Stimulated activated CD4-positive, alpha-beta T cell treated with anti-CD3 and anti-CD28 coated beads, Interleukin-15, amount 100 ng/mL, for 1 hour (primary cell): ENCODE measurements at places on chromosomes 4 and X.

DNA sequence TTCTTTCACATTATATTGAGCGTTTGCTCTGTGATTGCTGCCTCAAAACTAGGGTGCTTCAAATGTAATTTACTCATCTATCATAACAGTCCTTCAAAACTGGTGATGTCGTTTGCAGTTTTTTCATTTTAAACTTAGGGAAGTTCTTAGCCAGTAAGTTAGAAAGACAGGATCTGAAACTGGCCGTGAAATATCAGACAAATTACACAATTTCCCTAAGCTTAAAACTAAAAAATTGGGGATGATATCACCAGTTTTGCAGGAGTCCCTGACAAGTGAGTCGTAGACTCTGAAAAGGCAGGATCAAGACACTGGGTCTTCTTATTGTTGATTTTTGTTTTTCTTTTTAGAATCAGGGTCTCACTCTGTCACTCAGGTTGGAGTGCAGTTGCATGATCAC lies 44.8 kb downstream of the MOB1B start:
- no peak for DNase-seq

DNA sequence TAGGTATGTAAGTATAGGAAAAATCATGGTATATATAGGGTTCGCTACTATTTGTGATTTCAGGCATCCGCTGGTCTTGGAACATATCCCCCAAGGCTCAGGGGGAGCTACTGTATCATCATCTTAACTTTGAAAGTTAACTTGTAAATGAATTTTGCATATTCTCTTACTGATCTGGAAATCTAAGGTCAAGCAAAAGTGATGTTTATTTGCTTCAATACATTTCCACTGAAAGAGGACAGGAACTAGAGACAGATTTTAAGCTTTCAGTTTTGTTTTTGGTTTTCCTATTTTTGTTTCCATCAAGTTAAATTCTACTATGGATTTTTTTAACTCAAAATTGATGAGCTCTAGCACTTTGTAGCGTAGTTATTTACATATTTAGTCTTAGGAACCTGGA lies 56.2 kb downstream of the NAF1 start:
- no peak for DNase-seq

- DNase-seq: peak; percentile 96
Measured at GRCh38 chr4:1712216-1713002, at the start of gene SLBP. Gene SLBP, minus strand, starts transcription at chr4:1712319. Its CDS starts 131 bp downstream, at chr4:1712188.

- DNase-seq: no peak
Measured at GRCh38 chrX:124212622-124213021, 119.8 kb upstream of the TEX13D start.

DNA sequence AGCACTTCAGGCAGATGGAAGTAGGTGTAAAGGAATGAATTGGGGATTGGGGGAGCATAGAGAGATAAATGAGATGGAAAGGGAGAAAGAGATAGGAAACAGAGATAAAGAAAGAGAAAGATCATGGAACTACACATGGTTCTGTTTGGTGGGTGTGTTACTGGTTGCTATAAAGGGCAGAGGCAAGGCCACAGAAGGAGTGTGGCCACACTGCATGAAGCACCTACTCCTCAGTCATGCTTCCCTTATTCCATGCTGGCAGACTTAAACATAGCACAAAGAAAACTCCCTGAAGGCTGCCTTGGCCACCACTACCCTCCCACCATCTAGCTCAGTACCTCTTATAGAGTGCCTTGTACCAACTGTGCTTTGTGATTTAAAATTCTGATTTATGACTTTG lies 56.9 kb downstream of the OPHN1 start:
- DNase-seq: no peak

DNA sequence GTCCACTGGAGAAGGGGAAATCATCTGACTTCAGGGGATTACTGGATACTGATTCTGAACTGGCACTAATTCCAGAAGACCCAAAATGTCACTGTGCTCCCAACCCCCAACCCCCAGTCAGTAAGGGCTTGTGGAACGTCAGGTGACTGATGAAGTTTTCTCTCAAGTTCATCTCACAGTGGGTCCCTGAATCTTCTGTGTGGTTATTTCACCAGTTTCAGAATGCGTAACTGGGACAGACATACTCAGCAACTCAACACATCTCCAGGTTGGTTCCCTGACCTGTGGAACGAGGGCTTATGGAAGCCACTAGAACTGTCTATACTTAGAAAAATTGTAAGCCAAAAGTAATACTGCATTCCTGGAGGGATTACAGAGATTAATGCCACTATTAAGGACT lies 45.3 kb downstream of the DDX60L start:
- DNase-seq: no peak

GRCh38 chr4:4662230-4662629 lies 120.4 kb upstream of the STX18 start:
- no peak for DNase-seq

DNA sequence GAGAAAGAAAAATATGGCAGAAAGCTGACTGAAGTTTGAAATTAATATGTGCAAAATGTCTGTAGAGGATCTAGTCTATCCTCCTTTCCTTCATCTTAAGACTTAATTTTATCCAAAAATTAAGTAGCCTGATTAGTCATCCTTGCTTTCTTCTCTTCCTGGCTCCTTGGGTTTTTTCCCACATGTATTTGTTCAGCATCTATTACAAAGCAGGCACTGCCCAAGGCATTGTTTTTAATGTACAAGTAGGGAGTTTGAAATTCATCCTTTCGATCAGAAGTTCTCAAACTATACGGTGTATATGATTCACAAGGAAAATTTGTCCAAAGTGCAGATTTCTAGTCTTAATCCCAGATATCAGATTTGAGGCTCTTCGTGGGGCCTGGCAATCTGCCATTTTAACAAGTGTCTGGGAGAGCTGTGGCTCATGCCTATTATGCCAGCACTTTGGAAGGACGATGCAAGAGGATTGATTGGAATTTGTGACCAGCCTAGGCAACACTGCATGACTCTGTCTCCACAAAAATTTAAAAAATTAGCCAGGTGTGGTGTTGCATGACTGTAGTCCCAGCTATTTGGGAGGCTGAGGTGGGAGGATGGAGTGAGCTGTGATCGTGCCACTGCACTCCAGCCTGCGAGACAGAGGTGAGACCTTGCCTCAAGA lies 19.4 kb upstream of the YTHDC1 start:
- DNase-seq: no peak

GRCh38 chr4:31234901-31235300 lies 514.7 kb downstream of the PCDH7 start:
- DNase-seq: no peak

DNA sequence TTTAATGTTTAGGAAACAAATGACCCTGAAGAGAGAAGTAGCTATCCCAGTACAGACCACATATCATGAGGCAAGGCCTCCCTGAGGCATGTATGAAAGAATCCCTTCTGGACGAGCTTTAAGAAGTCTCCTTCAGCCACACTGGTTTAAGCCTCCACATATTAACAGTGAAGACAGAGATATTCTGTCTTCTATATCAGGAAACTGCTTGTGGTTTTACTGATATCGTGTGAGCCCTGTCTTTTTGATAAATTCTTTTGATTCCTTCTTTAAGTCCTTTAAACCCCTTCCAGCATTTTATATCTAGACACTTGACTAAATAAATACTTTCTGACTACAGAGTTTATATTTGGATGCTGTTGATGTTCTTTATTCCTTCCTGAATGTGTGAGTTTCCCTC lies 45.9 kb upstream of the GPC4 start:
- no peak for DNase-seq

DNA sequence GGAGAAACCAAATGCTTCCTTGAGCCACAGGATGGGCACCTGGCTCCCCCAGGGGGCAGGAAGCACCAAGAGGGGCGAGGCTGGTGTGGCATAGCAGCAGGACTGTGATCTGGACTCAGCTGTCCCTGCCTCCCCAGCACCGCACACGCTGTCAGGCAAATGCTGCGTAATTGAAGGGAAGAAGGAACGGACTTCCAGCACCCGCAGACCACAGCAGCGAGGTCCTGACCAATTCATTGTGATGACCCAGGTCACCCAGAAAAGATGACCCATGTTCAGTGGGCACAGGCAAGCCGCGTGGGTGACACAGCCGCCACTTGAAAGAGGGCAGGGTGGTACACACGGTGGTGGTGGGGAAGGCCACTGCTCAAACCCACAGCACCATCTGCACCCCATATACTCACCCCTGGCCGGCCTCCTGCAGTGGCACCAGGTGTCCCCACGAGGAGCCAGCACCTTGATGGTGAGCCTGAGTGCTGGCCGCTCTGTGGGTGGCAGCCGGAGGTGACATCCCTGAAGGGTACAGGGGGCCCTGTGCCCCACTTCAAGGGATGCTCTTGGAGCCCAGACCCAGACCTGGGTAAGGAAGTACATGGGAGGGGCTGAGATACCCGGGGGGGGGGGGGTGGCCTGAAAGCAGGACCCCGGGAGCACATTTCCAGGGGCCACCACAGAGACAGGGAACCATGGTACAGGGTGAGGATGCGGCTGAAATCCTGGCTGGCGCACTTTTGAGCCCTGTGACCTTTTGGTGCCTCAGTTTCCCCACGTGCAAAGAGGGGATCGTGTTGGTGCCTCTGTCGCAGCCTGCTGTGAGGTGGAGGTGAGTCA lies 11.5 kb downstream of the NAT8L start:
- DNase-seq: no peak

- DNase-seq: no peak
Measured at GRCh38 chr4:40231316-40231863, 34.6 kb downstream of the RHOH start.

GRCh38 chr4:89110541-89110985 lies 770 bp upstream of the TIGD2 start:
- DNase-seq: no peak

DNA sequence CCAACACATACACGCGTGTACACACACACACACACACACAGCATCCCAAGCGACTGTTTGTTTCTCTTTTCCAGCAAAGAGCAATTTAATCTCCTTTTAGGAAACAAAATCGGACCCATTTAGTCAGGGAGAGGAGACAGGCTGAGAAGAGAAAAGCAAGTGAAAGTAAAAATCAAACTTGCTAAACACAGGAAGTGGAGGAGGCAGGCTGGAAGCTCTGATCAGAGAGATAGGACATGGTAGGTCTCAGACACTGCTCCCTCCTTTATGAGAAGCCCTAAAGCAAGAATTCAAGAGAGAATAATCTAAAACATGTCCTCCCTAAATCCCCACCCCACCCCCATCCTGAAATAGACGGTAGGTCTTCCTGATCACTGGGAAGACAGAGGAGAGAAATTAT lies 62.3 kb downstream of the GPC3 start:
- DNase-seq: no peak

DNA sequence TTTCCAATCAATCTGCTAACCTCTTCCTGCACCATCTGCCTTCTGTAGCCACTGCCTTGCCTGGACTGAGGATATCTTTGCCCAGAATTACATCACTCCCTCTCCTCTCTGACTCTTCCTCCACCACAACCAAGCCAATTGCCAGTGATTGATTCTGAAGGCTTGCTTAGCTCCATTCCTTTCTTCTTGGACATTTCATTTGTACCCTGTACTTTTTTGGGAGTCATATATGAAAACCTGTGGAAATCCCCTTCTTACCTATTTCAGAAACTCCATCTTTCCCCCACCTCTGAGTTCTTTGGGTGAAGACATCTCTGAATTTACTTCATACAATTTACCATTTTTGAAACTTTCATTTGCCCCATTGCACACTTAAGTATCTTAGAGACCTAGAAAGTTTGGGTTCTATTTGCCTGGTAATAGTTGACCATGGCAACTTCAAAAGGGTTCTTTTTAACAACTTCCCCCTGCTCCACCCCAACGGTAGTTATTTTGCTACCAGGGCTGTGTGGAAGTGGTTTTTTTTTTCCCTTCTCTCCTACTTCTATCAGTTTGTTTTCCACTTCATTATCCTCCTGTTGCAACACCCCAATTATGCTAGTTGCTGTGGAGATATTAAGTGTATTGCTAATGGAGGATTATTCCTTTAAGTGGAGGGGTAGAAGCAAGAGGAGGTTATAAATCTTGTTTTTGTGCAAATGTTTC lies 14.3 kb downstream of the SGMS2 start:
- no peak for DNase-seq

GRCh38 chr4:52658641-52659000 lies 480 bp downstream of the USP46 start:
- no peak for DNase-seq

- DNase-seq: no peak
Measured at GRCh38 chr4:64192731-64193412, 216.4 kb downstream of the TECRL start.

DNA sequence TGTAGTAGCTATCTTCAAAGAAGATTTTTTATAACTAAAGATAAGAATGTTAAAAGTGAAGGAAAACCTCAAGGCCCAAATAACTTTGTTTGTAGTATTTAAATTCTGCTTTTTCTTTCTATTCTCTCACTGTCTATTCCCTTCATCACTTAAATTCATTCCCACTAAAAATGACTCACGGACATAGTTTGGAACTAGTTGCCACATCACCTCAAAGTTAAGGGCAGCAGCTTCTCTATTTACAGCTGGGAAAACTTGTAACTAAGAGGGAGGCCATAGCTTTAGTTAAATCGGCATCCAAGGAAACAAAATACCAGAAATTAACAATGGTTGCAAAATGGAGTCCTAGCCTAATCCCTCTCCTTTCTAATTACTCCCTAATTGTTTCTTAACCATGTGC lies 325.4 kb upstream of the MAGEB2 start:
- no peak for DNase-seq

GRCh38 chr4:128603081-128603480 lies 206.4 kb upstream of the JADE1 start:
- no peak for DNase-seq

- DNase-seq: no peak
Measured at GRCh38 chr4:59689149-59689548, 1511.0 kb upstream of the ADGRL3 start.

DNA sequence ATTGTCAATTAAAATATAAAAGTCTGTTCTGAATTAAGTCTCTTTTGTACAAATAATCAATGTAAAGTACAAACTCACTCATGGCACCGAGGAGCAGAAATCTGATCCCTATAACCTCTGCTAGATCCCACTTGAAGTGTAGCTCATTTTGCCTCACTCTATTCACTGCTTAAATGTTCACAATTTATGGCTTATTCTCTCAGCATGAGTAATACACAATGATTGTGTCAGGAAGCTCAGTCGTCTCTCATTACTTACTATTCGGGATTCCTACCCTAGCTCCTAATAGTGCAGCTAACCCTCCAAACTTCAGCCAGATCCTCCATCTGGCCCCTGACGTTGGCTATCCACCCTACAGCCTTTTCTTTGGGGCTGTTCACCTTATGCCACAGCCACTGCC lies 4.7 kb upstream of the AMMECR1 start:
- DNase-seq: no peak

DNA sequence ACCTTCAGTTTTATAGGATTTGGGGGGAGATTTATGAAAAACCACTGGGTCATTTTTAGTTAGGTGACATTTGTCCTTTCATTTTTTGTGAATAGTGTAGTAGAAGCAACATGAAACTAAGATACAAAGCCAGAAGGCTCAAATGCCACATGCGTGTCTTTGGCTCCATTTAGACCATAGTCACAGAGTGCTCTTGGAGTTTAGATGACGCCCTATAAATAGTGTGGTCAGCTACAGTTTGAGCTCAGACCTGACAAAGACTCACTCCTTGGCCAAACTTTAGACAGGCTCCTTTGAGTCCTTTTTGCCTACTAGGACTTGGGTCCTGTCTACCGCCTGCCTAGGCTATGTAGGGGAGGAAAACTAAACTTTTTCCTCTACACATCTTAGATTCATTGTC lies 16.8 kb upstream of the PAGE1 start:
- no peak for DNase-seq
